ENCODE measurements at places on chromosomes 16 and 17. TPM values are rescaled to one million over a fixed set of nuclear protein-coding genes. Genes with fewer than 3 reads are reported as not detected.

The HSF4 gene
- 1.1 TPM for total RNA-seq

The LGALS3BP gene
- total RNA-seq: 2.8 TPM

The DHX58 gene
- total RNA-seq: 3.5 TPM

The CTRB2 gene
- total RNA-seq: not detected

The ALDOC gene
- 30.7 TPM for total RNA-seq

The USP7 gene
- total RNA-seq: 52.1 TPM

The SNAI3 gene
- 0.13 TPM for total RNA-seq

The HOXB8 gene
- total RNA-seq: 0.76 TPM

The PRSS33 gene
- not detected for total RNA-seq

The SYT17 gene
- 3.7 TPM for total RNA-seq

The RNF157 gene
- 0.26 TPM for total RNA-seq

The ICAM2 gene
- 220 TPM for total RNA-seq

The CBFA2T3 gene
- total RNA-seq: not detected

The TNFRSF17 gene
- not detected for total RNA-seq

The BLTP2 gene
- total RNA-seq: 135 TPM

The ATP2A3 gene
- not detected for total RNA-seq

The ZG16 gene
- total RNA-seq: not detected

The KRT13 gene
- total RNA-seq: not detected

All from dermis microvascular lymphatic vessel endothelial cell (primary cell).